ENCODE measurements at places on chromosomes 11 and 22. TPM values are rescaled to one million over a fixed set of nuclear protein-coding genes. Genes with fewer than 3 reads are reported as not detected.
A peak's percentile ranks its signal among the peaks of the same experiment; 100 is the strongest.

GRCh38 chr22:28548406-28548805 lies 131.2 kb downstream of the TTC28 start:
- DNase-seq = no peak

DNA sequence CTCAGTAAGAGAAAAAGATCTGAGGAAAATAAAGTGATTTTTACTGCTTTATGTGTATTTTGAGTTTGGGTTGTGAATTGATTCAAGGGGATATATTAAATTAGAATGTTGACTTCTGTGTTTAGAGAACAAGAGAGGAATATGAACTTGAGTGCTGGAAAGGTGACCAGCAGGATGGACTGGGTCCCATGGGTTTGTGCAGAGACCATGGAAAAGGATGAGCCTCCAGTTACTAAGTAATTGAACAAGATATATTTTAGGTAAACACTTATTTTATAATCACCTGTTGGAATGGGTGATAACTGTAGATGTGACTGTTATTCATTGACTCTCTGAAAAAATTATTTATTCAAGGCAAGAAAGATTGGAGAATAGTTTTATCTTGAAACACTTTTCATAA lies 82.0 kb upstream of the TOP3B start:
- DNase-seq = no peak

DNA sequence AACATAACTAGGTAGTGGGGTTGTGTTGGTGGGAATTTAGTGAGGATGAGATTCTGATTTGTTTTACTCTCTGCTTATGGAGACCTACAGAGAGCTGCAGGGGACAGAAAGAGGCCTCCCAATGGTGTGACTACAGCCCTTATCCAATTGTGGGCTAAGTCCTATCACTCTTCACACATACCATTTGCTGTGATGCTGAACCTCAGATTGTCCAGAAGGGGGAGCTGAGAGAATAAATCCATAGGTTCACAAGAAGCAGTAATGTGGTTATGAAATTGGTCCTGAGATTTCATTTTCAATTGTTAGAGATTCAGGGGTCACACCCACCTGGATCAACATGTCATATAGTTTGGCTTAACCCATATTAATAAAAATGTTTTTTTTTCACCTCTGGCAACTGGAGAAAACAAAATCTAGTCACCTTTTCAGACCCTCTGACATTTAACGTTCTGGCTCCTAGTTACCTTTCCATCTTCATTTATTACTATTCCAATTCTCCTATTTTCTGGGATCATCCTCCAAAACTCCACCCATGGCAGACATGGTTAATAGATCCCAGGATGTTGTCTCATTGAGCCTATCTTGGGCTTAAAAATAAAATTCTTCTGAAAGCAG lies 53.3 kb upstream of the PTPN5 start:
- DNase-seq = no peak

DNA sequence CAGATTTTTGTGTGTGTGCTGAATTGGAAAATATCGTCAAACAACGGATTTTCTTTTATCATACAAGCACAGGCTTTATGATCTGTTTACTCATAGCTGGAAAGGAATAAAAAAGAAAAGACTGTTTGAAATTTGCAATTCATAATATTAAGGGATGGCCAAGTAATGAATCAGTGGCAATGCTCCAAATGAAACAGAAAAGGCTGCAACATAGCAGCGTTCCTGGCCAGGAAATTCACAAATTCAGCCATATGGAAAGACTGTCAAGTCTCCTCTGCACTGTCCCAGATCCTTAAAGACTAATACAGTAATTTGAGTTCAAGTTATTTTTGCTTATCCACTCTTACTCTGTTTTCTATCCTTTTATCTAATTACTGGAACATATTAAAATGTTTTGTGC lies 98.2 kb downstream of the MSANTD4 start:
- no peak for DNase-seq

DNA sequence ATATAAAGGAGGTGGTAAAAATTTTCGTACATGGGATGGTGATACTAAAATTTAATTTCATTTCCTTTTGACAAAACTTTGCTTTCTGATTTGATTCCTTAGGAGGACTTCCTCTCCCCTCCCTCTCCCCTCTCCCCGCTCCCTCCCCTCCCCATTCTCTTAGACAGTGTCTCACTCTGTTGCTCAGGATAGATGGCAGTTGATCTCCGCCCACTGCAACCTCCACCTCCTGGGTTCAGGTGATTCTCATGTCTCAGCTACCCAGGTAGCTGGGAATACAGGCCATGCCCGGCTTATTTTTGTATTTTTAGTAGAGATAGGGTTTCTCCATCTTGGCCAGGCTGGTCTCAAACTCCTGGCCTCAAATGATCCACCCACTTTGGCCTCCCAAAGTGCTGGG lies 15.9 kb downstream of the TRIM44 start:
- no peak for DNase-seq

GRCh38 chr11:128917144-128917724 lies 25.4 kb downstream of the TP53AIP1 start:
- DNase-seq = no peak

DNA sequence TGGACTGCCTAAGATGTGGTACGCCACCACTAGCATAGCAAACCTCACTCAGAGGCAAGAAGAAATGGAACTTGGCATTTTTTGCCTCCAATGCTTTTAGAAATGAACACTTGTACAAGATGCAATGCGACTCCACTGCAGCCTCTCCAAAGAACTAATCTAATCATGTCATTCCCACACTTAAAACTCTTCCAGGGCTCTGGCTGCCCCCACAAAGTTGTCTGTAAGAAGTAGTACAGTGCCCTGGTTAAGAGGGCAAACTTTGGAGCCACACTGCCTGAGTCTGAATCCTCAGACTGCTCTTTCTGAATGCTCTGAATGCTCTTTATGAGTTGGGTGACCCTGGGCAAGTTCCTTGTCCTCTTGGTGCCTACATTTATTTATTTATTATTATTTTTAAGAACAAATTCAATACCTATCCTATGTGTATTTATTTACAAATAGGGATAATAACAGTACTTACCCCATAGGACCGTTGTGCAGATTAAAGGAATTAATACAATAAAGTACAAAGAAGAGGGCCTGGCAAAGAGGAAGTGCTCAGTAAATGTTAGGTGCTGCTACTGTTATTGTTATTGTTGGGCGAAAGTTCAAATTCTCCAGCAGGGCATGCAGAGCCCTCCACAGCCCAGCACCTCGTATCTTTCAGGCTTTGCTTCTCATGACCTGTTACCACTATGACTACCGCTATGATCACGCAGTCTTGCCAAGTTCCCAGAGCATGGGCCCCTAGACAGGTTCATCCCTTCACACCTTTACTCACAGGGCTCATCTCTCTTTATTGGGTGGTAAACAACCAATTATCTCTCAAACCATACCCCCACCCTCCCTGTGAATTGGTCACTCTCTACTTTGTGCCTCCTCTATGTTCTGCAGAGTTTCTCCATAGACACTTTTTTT lies 59.3 kb downstream of the RAB30 start:
- DNase-seq = no peak

- no peak for DNase-seq
These were observed 17.5 kb downstream of the IL17RA start for GRCh38 chr22:17102297-17102667.

- DNase-seq = no peak
These were observed 17.7 kb upstream of the SCGB1D1 start for GRCh38 chr11:62172294-62172693.

DNA sequence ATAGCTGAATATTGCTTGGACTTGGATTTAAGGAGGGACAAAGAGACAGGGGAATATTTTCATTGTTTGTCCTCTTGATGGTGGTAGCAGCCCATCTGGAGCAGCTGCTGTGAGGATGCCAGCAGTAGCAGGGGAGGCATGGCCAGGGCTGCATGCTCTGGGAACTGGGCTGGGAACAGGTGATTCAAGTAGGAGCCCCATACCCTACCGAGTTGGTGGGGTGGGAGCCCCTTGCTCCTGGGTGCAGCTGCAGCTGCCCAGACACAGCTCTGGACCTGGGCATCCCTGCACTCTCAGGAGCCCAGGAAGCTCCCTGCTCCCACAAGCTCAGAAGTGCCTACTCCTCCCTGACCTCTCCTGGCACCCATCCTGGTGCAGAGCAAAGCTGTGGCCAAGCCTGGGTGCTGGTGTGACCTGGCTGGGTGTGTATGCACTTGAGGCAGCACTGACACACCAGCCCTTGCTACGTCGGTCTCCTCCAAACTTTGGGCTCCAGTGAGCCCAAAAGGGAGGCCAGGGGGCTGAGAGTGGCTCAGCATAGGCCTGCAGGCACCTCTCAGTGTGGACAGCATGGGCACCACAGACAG lies 341.8 kb upstream of the CCDC179 start:
- DNase-seq = no peak

GRCh38 chr11:78417175-78417887 lies at the start of gene GAB2:
GAB2 (minus strand) TSS chr11:78417820; CDS start chr11:78417720, 100 bp downstream.
- peak; percentile 61 for DNase-seq

GRCh38 chr22:30221121-30221992 lies 25.2 kb downstream of the LIF start:
- DNase-seq = no peak

DNA sequence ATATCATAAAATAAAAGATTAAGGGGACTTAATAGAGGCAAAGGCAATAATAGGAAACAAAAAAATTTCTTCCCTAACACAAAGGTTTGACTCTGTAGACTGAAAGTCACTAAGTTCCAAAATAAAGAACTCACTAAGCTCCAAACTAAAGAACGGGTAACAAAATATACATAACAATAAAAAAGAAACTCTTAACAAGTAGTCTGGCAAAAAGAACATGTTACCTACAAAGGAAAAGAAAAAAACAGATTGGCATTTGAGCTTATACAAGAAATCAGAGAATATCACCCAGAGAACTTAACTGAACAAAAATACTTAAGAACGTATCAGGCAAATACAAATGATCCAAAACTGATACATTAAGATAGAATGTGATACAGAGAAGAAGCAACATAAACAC lies 7.5 kb downstream of the ARHGAP32 start:
- no peak for DNase-seq

GRCh38 chr22:20211997-20212753 lies 55.9 kb downstream of the RTN4R start:
- peak; percentile 74 for DNase-seq

DNA sequence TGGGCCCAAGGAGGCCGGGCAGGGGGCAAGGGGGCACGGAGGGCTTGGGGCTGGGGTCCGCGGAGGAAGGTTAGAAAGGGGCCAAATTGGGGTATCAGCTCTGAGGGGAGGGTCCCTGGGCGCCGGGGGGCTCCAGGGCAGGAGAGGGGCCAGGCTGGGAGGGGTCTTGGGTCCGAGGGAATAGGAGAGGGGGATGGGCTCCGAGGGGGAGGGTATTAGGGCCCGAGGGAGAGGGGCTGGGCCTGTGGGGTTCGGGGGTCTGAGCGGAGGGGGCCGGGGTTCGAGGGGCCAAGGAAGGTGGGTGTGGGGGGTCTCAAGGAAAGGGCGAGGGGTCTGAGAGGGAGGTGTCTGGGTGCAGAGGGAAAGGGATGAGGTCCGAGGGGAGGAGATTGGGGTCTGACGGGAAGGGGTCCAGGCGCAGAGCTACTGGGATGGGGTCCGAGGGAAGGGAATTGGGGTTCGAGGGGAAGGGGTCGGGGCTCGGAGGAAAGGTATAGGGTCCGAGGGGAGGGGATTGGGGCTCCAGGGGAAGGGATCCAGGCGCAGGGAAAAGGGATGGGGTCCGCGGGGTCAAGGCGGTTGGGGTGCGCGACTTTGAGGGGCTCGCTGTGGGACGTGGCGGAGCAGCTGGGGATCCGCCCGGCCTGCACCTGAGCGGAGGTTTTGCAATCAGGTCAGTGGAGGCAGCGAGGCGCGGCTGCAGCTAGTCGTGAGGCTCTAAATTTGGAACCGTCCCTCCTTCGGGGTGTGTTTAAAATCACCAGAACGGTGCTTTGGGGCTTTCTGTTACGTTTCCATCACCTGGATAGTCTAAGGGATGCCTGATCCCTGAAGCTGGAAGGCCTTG lies 728 bp downstream of the CTTN start:
- no peak for DNase-seq

DNA sequence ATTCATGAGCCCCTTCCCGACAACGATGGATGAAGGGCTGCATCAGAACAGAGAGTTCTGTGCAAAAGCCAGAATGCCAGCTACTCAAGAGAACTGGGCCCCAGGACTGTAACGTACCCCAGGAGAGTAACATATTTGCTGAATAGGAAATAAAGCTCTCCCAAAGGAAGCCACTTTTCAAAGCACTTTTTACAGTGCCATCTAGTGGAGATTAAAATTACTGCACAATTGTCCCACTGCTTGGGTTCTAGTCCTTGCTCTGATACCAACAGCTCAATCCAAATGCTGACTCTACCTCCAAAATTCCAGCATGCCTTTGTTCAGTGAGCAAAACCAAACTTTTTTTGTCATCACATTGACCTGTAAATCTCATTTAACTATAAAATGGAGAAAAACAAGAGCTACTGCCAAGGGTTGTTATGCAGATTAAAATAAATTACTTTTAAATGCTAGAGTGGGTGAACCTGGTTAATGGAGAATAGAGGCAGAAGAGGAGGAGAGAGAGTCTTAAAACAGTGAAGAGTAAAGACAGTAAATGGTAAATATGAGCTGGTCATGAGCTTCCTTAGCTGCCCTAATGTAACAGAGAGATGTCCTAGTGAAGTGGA lies 87.6 kb upstream of the FSHB start:
- DNase-seq = no peak

GRCh38 chr11:55263081-55263480 lies 1.1 kb downstream of the TRIM48 start:
- DNase-seq = no peak

- no peak for DNase-seq
These were observed 154.3 kb downstream of the BUD13 start for GRCh38 chr11:116618461-116618860.

DNA sequence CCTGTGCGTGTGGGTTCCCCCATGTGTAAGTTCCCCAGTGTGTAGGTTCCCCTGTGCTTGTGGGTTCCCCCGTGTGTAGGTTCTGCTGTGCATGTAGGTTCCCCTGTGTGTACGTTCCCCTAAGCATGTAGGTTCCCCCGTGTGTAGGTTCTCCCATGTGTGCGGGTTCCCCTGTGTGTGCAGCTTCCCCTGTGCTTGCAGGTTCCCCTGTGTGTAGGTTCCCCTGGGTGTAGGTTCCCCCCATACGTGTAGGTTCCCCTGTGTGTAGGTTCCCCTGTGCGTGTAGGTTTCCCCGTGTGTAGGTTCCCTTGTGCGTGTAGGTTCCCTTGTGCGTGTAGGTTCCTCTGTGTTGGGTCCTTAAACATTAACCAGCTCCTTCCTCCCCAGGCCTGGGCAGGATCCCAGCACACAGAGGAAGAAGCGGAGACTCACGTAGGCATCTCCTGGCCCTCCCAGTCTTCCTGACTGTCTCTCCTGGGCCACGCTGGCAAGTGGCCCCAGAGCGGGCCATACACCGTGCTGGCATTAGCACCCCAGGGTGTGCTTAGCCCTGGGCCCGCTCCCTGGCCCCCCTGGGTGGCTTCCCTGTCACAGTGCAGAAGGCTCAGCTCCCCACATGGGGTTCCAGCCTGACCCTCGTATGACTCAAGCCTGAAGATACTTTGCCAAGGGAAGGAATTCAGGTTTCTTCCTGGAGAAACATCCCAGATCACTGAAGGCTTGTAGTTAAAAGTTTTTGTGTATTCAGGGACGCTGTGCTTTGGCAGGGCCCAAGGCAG lies 2.8 kb upstream of the GRAMD4 start:
- no peak for DNase-seq

- peak; percentile 41 for DNase-seq
These were observed 93.8 kb upstream of the FGF3 start for GRCh38 chr11:69912911-69913451.

GRCh38 chr22:20002128-20002527 lies 14.5 kb downstream of the ARVCF start:
- no peak for DNase-seq

The SEPTIN5 gene
- 9.3 TPM for total RNA-seq

The CRYBB2 gene
- total RNA-seq = not detected

The NEFH gene
- 1.0 TPM for total RNA-seq

The POU2AF1 gene
- total RNA-seq = 3.4 TPM

The BIRC3 gene
- total RNA-seq = 17.8 TPM

The MS4A6E gene
- not detected for total RNA-seq

The KRTAP5-1 gene
- total RNA-seq = not detected

The NPAS4 gene
- total RNA-seq = not detected

The CTSW gene
- 20.6 TPM for total RNA-seq

Measured in lower lobe of right lung (tissue), 2 donors.